ENCODE measurements at places on chromosomes 13 and 19.

- no peak for DNase-seq
Observed at GRCh38 chr19:34559045-34559444, 77.5 kb downstream of the WTIP start.

GRCh38 chr13:29774830-29775229, 75.6 kb downstream of the UBL3 start:
- DNase-seq: no peak

- no peak for DNase-seq
Observed at GRCh38 chr13:38141792-38142191, 207.9 kb upstream of the UFM1 start.

DNA sequence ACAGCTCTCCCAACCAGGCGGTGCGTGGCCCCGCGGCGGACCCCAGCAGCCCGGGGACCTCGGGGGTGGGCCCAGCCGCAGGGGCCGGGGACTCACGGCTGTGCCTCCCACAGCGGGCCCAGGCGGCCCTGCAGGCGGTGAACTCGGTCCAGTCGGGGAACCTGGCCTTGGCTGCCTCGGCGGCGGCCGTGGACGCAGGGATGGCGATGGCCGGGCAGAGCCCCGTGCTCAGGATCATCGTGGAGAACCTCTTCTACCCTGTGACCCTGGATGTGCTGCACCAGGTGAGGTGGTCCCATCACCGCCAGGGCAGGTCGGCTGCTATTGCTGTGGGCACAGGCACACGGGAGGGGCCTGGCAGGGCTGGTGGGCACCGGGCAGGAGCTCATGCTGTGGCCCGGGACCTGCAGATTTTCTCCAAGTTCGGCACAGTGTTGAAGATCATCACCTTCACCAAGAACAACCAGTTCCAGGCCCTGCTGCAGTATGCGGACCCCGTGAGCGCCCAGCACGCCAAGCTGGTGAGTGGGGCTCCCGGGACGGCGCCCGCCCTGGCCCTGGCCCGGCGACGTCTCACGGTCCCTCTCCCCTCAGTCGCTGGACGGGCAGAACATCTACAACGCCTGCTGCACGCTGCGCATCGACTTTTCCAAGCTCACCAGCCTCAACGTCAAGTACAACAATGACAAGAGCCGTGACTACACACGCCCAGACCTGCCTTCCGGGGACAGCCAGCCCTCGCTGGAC, 7.3 kb downstream of the PTBP1 start:
- DNase-seq: no peak

DNA sequence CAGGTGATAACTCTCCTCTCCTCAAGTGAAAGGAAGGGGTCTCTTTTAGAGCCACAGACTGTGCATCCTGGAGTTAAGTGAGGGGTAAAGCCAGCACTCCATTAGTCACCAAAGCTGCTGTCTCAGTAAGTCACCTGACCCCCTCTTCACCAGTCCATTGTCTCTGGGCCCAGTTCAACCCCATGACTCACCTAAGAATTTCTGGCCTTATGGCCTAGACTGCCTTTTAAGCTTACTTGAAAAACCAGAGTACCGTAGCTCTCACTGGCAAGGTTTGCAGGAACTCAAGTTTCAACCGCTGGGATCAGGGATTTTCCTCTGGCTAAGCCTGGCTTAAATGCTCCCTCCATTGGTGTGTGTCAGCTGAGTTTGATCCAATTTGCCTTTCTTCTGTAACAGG, 23.4 kb upstream of the EID2 start:
- DNase-seq: no peak

DNA sequence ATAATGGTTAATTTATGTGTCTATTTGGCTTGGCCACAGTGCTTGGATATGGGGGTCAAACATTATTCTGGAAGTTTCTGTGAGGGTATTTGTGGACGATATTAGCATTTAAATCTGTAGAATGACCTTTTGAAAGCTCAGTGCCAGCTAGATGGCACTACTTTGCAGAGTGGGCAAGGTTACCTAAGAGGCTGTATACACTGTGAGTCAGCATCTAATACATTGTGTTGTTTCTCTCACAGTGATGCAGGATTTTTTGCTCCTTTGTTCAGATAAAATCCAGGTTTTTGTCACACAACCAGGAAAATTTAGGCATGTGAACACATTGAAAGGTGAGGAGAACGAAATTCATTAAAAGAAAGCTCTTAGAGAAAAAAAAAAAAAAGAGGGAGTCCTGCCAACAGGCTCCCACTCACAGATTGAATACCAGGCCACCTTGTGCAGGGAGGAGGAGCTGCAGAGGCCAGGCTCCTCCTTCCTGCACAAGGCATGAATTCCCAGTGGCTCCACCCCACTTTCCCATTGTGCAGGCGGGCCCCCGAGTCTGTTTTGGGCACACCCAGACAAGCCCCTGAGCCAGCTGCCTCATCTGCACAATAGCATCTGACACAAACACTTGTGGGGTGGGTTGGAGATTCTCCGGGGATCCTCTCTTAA, 551.0 kb upstream of the ATXN8OS start:
- no peak for DNase-seq

DNA sequence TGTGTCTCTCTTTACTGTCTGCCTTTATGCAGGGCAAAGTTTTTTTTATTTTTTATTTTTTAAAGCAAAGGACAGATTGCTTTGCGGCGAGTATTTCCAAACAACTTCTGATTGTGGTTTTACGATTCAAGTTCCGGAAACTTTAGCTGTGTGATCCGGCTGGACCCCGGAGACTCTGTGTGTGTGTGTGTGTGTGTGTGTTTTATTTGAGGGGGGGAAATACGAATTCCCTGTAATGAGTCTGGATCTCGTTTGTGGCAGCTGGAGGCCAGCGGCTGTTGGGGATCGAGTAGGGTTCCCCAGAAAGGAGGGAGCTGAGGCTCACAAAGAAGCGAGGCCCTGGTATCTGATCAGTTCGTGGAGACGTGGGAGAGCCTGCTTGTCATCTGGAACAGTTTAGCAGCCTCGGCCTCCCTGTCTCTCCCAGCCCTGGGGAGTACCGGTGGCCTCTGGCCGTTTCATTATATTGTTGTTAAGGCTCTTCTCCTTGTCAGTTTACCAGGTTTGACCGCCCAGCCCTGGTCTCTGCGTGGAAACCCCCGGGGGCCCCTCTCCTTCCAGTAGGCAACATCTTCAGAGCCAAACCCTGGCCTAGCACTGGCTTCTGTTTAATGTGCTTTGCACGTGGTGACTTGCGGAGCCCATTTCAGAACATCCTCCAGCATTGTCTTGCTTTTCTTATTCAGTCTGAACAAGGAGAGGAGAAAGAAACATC, 1.3 kb downstream of the FARP1 start:
- DNase-seq: peak; percentile 48

- peak; percentile 62 for DNase-seq
Observed at GRCh38 chr19:33430674-33431277, 57.3 kb downstream of the CEBPG start.

DNA sequence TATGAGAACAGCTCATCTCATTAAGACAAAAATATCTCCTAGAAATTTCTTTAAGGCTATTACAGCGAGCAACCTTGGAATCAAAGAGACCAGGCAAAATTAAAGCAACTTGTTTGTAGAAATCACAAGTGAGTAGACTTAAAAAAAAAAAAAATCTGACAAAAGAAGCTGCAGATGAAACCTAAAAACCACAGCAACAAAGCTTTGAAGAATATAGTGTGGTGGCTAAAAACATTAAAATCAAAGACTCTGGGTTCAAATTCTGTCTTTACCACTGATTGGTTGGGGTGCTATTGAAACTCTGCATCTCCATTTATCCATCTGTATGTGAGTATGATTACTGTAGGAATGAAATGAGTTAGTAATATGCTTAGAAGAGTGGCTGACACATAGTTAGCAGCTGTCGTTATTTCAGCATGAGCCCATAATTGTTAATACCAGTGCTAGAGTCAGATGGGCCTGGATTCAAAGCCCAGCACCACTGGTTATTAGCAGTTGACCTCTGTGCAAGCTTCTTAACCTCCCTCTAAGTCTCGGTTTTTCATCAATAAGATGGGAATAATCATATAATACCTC, 157.6 kb downstream of the FOXO1 start:
- DNase-seq: no peak

DNA sequence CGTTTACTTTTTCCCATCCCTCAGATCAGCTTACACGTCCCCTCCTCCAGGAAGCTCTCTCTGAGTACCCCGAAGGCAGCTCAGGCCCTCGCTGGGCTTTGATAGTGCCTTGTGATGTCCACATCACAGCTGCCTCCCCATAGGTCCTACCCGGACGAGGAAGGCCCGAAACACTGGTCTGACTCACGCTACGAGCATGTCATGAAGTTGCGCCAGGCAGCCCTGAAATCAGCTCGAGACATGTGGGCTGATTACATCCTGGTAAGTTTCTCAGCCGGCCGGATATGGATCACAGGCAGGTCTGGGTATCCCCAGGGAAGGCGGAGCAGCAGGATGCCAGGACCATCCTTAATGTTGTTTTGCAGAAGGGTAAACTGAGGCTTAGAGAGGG, 4.8 kb downstream of the COLGALT1 start:
- DNase-seq: peak; percentile 85

DNA sequence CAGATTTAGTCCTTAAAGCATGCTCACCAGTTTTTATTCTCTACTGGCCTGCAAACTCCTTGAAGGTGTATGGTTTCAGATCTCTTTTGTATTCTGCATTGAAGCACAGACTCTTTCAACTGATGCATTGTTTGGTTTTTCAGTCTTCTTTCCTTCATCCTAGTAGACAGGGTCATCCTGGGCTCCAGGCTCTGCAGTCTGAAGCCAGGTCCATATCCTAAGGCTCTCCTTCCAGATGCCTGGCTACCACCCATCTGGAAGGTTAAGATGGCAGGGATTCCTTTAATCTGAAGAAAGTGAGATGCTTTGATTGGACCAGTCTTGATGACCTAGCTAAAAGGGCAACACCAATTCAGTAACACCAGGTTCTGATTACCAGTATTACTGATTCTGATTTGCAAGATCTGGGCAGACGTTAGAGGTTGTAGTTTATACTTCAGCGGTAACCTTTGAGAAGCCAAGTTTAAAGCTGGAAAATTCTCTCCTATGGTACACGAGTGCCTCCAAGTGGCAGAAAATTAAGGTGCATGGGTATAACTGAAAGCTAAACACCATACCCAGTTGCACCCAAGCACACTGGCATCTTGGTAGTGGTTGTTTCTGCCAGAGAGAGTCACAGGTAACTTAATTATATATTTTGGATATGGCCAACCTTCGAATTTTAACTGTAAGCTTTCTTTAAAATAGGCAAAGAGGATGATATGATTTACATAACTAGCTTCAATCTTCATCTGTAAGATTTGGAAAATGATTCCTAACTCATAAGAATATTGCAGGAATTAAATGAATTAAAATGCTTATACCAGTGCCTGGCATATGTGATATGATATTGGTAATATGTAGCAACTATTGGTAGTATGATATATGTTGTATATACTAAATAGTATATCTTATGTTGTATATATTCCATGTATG, 1651.9 kb upstream of the MIR17HG start:
- peak; percentile 65 for DNase-seq

GRCh38 chr13:113489549-113490495, 689 bp downstream of the DCUN1D2 start:
- peak; percentile 66 for DNase-seq

- DNase-seq: no peak
Observed at GRCh38 chr13:108315273-108315672, 45.8 kb downstream of the TNFSF13B start.

- no peak for DNase-seq
Observed at GRCh38 chr19:46755853-46756543, 9.7 kb upstream of the STRN4 start.

GRCh38 chr13:70964124-70964523, 855.9 kb upstream of the KLHL1 start:
- DNase-seq: no peak

GRCh38 chr19:38667661-38668171, 20.3 kb downstream of the ACTN4 start:
- DNase-seq: peak; percentile 93

GRCh38 chr19:18657590-18658365, 20.9 kb downstream of the KLHL26 start:
- DNase-seq: peak; percentile 90

DNA sequence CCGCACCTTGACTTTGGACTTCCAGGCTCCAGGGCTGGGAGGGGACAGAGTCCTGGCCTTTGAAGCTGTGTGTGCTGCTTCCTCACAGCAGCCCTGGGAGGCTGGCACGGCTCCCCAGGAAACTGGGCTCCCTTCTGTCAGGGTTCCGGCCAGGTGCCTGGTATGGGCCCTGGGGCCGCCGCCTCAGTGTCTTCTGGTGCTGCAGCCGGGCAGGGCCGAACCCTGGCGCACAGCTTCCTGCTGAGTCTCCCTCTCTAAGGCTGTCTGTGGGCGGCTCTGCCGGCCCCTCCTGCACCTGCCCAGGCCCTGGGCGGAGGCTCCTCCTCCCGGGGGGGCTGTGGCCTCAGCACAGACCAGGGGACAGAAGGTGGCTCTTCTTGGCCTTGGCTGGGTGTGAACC, 32.4 kb downstream of the GPX4 start:
- DNase-seq: no peak

DNA sequence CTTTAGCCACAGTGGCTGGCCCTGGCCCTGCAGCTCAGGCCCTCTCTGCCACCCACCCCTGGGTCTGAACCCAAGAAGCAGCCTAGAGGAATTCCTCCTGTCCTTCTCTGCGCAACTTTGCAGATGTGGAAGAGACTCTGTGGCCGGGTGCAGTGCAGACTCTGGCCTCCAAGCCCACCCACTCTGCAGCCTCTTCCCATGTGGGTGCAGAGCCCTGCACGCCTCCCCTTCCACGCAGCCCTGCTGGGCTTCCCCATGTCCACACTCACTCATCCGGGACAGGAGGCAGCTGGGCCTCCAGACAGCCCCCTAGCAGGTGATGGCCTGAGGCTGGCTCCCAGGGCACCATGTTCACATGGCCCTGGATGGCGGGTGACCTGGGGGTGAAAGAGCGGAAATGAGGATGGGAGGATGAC, 2.5 kb downstream of the TEX29 start:
- DNase-seq: no peak

DNA sequence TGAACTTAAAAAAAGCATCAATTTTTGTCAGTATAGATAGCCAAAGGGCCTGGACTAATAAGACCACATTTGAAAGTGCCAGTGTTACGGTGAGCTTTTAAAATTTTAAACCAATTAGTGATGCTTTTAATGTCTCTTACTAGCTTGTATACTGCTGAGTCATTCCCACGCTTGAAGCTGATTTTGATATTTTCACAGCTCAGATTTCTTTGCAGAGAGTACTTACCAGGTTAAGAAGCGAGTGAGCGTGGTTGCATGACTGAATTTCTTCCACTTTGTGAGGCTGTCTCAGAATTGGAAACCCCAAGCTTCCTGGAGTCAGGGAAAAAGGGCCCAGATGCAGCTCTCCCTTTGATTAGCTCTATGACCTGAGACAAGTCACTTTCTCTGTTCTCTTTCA, 74.5 kb upstream of the NBEA start:
- peak; percentile 15 for DNase-seq
